Stimulated activated CD4-positive, alpha-beta T cell treated with anti-CD3 and anti-CD28 coated beads, Interleukin-2, amount 100 ng/mL, for 24 hours (primary cell): ENCODE measurements at places on chromosomes 6 and 20.

GRCh38 chr6:74222768-74223333, 526.8 kb downstream of the CD109 start:
- DNase-seq: no peak

- DNase-seq: no peak
Measured at GRCh38 chr6:82554666-82555065, 191.0 kb downstream of the TPBG start.

- no peak for DNase-seq
Measured at GRCh38 chr6:103578115-103578514, 1281.6 kb downstream of the HACE1 start.

DNA sequence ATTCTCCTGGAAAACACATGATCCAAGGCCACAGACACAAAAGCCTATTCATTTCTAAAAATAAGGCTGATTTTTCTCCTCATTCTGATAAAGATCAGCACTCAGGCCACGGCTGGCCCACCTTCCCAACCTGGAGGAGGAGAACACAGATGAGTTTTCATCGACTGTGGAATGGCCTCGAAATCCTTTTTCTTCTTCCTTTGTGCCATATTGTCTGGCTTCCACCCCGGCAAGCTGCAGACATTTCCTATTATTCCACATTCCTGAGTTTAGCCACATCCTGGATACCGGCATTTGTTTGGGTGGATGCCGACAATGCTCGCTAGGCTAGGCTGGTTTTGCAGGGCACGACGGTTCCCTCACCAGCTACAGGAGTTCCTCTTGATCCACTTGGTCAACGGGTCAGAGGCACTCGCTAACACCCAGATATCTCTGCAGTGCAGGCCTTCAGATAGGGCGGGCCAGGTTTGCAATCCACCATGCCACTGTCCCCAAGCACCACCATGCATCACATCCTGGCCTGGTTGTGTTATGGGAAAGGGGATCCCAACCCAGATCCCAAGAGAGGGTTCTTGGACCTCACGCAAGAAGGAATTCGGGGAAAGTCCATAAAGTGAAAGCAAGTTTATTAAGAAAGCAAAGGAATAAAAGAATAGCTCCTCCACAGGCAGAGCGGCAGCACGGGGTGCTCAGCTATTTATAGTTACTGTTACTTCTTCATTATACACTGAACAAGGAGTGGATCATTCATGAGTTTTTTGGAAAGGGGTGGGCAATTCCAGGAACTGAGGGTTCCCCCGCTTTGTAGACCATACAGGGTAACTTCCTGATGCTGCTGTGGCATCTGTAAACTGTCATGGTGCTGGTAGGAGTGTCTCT, 4.2 kb upstream of the CTSZ start:
- DNase-seq: no peak

GRCh38 chr6:20415712-20416454, 14.2 kb downstream of the E2F3 start:
- no peak for DNase-seq

DNA sequence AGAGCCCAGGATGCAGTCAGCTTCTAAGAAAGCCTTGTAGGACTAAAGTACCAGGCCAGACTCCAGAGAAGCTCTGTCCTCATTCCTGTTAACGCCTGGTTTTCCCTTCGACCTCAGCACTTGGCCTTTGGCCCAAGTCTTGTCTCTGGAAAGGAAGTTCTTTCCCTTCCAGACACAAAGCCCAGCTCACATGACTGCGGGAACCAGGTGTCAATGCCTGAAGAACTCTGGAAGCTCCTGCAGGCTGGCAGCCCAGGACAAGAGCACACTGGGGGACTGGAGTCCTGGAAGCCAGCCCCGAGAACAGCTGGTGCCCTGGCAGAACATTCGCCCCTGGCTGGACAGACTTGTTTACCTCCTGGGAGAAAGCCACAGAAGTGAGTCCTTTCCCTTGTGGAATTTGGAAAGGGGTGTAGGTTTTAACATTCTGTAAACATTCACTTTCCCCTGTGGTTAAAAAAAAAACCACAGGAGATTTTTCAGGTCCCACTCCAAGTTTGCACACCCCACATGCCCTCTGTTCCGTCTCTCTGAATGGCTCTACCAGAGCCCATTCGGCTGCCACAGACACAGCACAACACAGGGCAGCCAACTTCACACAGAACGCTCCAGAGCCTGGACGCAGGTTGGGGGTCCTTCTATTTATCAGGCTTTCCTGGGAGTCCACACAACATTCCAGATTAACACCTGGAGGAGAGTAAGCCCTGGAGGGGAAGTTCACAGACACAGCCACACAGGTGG, 18.1 kb downstream of the ACSS1 start:
- no peak for DNase-seq

DNA sequence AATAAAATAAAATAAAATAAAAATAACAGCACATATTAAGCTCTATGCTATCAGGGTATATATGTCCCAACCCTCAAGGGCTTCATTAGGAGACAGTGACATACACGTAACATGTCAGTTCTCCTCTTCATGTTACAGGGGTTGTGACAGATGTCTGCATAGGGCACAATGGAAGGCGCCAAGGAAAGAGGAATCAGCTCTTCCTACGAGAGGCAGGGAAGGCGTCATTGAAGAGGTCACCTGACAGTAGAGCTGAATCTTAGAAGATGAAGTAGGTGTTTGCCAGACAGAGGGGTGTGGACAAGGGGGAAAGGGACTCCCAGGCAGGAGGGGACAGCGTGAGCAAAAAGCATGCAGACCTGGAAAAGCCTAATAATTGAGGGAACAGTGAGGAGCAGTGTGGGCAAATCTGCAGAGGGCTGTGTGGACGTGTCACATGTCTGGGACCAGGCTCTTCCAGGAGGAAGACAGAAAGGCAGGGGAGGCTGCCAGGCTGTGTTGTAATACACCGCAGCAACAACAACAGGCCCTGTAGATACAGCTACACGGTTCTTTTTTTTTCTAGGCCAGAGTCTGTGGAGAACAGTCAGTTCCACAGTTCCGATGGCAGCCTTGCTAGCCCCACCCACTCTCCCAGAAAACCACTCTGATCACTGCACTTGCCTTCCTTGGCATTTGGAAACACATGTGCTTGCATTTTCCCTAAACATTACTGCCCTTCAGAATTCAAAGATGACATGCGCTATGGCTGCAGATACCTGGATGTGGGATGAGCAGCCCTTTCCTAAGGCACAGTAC, 2.5 kb upstream of the FKBP5 start:
- DNase-seq: no peak

DNA sequence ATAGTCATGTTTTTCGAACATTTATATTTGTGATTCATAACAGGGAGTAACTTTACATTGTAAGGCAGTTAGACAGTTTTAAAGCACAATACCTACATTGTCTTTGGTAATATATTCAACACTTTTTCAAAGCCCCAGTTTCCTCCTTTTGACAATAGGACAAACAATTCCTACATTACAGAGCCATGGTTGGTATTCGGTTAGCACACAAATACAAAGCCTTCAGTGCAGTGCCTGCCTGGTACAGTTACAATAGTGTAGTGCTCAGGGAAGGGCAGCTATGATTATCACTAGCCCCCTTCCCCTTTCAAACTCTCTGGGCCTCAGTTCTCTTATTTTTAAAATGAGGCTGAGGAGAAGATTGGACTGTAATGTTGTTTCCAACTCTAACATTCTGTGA, 207.8 kb downstream of the TPBG start:
- DNase-seq: no peak

GRCh38 chr20:31851240-31851955, 6.0 kb upstream of the FOXS1 start:
- DNase-seq: no peak

- no peak for DNase-seq
Measured at GRCh38 chr6:70164556-70164955, 138.3 kb downstream of the COL9A1 start.

GRCh38 chr6:109093732-109094415, 772 bp downstream of the SESN1 start:
- DNase-seq: no peak

GRCh38 chr20:63325021-63325471, 32.1 kb downstream of the COL20A1 start:
- no peak for DNase-seq

GRCh38 chr6:101066481-101066880, 185.4 kb upstream of the ASCC3 start:
- DNase-seq: no peak

DNA sequence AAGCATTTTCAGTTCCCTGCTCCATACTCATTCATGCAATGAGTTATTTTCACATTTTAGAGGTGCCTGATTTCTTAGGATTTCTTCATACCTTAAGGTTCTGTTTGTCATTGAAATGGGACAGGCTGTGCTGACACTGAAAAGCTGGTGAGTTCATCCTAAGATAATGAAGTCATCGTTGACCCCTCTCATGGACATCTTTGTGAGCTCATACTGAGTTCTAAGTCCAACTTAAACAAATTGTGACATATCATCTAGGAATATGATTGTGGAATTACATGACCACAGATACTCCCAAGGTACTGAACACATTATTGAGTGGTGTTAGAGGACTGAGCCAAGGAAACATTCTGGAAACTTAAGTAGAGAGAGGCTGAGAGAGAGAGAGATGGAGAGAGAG, 224.8 kb upstream of the JAG1 start:
- no peak for DNase-seq

GRCh38 chr6:11043961-11044711, at the start of gene ELOVL2:
Gene ELOVL2 (minus strand): TSS chr6:11044305. CDS start chr6:11044230, 75 bp downstream.
- DNase-seq: no peak

GRCh38 chr20:22379472-22379871, 204.9 kb downstream of the FOXA2 start:
- DNase-seq: no peak

DNA sequence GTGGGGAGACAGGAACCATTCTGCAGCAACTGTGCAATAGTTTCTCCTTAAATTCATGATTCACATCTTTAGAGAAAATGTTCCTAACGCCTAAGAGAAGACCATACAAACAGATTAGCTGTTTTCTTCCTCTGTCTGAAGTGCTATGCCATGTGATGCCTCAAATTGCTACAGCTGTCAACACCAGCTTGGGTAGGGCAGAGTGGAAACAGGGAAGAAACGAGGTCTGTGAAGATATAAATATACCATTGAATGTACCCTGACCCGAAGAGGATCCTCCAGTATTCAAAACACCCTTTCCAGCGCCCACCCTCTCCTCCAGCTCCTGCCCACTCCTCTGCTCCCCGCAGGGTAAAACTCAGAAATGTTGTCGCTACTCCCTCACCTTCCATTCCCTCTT, 40.3 kb upstream of the PRND start:
- no peak for DNase-seq

- DNase-seq: no peak
Measured at GRCh38 chr6:130167655-130168054, 55.1 kb downstream of the SAMD3 start.
